ENCODE measurements at places on chromosomes 12 and 14.

GRCh38 chr14:79093531-79093930 lies 923.4 kb downstream of the NRXN3 start:
- no peak for DNase-seq

DNA sequence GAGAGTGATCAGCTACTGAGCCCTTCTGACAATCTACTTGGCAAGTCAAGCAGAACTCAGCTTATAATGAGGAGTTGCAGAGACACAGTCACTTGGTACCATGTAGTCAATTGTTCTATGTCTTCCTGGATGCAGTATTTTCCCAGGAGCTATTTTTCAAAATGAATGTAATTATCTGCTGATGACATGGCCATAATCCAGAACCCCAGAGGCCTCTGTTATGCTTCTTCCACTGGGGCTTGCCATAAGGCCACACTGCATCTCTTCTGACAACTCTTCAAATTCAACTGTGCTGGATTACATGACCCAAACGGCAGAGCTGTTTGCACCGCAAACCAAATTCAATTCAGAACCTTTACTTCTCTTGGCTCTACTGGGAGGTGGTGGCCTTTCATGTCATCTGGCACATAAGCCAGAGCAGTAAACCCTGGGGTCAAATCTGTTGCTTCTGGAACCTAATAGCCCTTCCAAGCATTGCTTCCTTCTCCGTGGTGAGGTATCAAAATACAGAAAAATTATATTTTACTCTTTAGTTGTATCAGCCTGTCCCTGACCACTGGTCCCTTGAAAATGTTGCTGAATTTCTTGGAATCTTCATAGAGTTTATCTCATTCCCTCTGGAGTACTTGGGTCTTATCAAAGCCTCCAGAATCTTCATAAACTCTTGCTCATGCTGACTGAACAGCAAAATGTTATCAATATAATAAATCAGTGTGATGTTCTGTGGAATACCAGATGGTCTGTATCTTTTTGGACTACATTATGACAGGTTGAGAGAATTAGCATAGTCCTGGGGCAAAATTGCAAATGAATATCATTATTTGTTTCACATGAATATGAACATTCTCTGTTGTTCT lies 79.4 kb upstream of the DCN start:
- DNase-seq, result no peak

DNA sequence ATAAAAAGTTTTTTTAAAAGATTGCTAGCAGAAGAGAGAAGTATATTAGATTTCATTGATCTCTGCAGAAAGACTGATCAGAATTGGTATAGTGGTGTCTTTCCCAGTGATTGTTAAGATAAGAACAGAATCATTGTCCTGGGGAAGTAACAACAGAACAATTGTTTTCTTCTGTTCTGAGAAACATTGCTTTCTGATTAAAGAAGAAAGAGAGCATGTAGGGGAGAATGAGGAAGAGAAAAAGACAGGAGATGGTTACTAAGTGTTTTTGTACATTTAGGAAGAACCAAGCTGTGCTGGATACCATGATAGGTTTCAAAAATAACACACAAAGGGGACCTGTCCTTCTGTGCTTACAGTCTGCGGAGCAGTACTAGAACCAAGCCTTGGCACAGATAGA lies 5.0 kb downstream of the USP30 start:
- DNase-seq, result no peak

GRCh38 chr12:2306012-2306411 lies 253.2 kb downstream of the CACNA1C start:
- DNase-seq, result no peak

GRCh38 chr14:96793547-96793946 lies 3.6 kb upstream of the VRK1 start:
- no peak for DNase-seq

- no peak for DNase-seq
Observed at GRCh38 chr14:29913566-29913965, 14.1 kb downstream of the PRKD1 start.

GRCh38 chr12:119940897-119941296 lies 48.1 kb upstream of the BICDL1 start:
- no peak for DNase-seq

- DNase-seq, result no peak
Observed at GRCh38 chr12:5247144-5247543, 184.8 kb upstream of the NTF3 start.

DNA sequence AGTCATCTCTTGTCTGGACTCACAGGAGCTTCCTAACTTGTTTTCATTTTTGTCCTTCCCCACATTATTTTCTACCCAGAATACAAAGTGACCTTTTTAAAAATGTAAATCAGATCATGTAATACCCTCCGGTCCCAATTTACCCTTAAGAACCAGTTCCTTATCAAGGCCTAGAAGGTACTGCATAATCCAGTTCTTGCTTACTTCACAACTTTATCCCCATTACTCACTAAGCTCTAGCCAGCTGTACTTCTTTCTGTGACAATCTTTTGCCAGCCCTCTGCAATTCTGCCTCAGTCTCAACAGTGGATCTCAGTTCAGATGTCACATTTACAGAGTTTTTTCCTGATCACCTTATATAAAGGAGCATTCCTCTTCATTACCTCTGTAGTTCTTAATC lies 11.6 kb downstream of the RAP1B start:
- DNase-seq, result no peak

GRCh38 chr12:131916306-131917138 lies 12.6 kb upstream of the PUS1 start:
- DNase-seq, result no peak

DNA sequence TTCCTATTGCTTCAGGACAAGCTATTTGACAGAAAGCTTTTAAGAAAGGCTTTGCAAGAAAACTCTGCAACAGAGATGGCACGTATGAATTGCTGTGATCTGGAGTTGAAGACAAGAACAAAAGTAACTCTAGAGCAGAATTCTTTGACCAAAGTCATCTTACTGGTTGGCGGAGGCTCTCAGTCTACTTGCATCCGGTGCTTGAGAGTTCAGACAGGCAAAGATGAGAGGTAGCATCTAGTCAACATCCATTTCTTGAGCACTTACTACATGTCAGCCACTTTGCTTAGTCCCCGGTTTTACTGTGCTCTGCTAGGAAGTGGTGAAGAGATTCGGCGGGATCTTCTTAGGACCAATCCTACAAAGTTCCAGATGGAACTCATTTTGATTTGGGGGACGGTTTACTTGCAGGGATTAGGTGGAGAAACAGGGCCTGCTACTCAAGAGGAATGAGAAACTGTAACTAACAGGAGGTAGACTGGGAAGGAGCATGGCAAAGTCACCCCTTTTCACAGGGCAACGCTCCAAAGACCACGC lies 404 bp upstream of the CCDC91 start:
- DNase-seq, result no peak

DNA sequence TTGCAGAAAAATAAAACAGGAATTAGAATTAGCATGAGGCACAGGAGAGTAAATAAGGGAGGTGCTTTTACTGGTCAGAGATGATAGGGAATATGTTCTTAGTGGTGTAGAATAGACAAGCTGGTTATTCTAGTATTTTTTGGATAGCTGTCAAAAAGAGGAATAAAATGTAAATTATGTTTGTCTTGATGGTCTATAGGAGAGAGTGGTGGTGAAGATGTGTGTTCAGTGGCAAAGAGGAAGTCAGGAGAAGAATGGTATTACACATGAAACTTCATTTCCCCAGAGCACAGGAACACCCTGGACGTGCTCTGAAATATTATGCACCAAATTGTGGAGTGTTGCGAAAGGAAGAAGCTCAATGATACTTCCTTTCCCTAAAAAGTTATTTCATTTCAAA lies 27.8 kb downstream of the MUCL1 start:
- DNase-seq, result no peak

DNA sequence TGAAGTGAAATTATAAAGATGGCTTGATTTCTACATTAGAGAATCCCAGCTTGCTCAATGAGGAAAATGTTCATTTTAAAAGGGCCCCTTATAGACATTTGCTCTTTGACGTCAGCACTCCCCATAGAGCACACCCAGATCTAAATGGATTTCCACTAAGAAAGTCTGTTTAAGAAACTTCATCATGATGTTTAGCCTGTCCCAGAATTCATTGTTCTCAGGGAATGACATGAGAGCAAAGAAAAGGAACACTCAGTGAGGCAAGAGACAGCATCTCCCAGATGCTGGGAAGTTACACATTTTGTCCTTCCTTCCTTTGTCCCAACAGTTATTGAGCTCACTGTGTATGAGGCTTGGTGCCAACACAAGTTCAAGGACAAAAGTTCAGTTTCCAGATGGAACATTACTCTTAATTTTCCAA lies 4.9 kb downstream of the PHLDA1 start:
- no peak for DNase-seq

DNA sequence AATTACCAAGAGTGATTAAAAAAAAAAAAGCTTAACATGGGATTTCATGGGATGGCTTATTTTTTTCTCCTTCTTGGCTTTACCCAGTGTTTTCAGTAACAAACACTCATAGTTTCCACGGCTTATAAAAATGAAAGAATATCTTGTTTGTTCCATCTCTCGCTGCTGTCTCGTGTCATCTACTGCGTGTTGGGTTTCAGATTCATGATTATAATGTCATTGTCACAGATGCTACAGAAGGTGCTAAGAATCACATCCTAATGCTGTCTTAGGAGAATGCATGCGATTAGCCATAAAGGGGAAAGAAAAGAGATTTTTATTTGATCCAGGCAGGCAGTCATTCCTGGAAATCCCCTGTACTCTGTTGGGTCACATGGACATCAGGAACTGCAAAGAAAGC lies 1267.6 kb upstream of the TMEM132C start:
- no peak for DNase-seq

GRCh38 chr12:2324387-2324786 lies 271.6 kb downstream of the CACNA1C start:
- no peak for DNase-seq

DNA sequence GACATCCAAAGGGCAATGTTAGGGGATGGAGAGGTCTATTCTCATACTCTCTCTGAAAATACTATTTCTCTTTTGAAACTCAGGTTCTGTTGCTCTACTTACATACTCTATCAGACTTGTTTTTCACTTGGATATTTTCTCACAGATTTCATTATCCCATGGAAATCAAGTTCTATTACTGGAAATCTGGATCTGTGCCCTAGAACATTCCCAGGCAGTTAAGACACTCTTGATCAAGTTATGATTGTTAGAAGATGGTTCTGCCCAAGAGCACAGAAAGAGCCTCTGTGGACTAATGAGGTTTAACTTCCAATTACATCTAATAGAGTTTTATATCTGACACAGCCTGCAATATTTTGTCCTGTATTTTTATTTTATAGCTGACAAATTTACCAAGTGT lies 591.0 kb upstream of the ATP2B1 start:
- DNase-seq, result no peak

GRCh38 chr12:56288705-56289387 lies 11.3 kb downstream of the CS start:
- DNase-seq, result no peak

GRCh38 chr12:24845615-24846014 lies 103.3 kb downstream of the BCAT1 start:
- DNase-seq, result no peak

DNA sequence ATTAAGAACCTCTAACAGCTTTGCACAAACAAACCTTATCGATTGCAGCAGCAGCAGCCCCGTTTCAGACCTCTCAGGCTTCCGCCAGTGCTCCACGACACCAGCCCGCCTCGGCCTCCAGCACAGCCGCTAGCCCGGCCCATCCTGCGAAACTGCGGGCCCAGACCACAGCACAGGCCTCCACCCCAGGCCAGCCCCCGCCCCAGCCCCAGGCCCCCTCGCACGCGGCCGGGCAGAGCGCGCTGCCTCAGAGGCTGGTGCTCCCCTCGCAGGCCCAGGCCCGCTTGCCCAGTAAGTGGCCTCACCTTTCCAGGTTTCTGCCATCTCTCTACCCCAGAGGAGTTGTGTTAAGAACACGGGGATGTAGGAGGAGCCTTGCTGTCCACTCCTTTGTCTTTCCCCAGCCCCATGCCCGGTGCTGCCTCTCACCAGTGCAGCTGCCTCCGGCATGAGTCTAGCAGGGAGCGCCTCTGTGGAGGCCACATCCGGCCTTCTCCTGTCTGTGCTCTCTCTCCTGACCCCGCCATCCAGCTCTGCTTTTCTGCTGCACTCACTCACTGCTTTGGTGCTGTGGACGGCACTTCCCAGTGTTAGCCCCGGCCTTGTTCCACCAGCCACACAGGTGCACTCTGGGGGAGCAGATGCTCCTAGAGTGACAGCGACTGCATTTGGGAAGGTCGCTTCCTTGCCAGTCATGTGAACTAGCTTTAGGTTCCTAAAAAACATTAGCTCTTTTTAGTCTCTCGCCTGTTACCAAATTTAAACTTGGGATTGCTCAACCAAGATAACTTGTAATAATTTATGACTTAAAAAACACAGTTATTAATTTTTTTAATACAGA lies 71.5 kb downstream of the EP400 start:
- DNase-seq, result no peak

DNA sequence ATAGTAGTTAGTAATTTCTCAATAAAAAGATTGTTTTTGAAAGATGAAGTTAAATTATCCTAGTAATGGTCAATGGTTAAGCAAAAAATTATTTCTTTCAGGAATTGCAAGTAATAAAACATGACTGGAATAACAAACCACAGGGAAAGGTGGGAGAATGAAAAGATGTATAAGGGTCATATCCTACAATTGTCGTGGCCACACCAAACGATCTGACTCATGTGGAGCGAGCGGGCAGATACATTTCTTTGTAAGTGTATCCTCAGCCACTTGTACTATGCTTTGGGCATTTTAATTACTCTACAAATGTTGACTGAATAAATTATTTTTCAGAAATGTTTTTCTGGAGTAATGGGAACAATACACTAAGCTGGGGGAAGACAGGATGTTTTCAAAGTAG lies 45.5 kb downstream of the ACSM4 start:
- DNase-seq, result no peak

GRCh38 chr12:47413806-47414205 lies 292.0 kb downstream of the RPAP3 start:
- DNase-seq, result no peak

DNA sequence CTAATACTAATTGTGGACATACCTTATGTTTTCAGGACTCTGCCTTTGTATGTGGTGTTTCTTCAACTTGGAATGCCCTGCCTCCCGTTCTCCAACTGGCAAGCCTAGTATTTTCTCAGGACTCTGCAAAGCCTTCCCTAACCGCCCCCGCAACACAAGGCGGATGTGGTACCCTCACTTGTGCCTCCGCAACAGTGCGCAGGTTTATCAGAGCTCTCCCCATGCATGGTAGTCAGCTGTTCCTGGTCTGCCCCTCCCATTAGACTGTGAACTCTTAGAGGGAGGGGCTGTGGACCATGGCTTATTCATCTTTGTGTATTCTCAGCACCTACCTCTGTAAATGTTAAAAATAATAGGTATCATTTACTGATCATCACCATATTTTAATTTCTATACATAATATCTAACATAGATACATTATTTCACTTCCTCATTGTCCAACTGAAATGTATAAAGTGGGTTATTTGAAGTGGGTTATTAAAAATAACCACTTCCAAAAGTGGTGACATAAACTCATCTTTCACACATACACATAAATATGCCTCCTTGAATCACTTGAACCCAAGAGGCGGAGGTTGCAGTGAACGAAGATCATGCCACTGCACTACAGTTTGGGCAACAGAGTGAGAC lies 9.0 kb downstream of the LPAR5 start:
- DNase-seq, result no peak

Measured in activated naive CD4-positive, alpha-beta T cell treated with Interleukin-2 at 50 U/mL for 16 hours (primary cell).